Stimulated activated CD4-positive, alpha-beta T cell treated with anti-CD3 and anti-CD28 coated beads, TNF-alpha, amount 100 ng/mL, for 48 hours (primary cell): ENCODE measurements at places on chromosomes 2 and 18.

DNA sequence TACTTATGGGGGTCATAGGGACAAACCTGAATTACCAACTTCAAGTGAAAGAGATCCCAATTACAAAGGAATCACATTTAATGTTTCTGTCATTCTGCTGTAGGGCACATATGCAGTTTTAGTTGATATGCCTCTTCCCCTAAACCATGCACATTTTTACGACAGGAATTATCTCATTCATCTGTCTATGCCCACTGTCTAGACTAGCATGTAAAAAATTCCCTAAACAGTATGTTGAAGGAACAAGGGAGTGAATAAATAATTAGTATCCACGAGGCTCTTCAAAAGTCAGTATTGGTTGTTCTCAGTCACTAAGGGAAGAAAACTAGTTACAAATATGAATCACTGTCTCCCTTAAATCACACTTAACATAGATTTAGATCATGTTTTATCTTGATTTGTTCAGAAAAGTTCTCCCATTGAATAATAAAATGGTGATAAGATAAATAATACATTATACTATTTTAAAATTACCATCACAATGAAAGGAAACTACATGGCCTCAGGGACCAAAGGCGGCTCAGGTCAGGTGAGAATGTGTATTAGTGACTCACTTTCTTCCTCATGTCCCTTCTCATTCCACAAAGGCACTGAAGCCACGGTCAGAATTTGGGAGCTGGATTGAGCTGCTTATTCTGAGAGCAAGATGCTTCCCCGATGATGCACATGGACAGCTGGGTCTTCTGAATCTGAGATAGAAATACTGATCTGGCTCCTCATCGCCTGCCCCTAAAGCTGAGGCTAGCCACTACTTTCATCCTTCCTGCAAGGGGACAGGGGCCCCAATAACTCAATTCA, 29.1 kb downstream of the DYM start:
- DNase-seq: no peak

DNA sequence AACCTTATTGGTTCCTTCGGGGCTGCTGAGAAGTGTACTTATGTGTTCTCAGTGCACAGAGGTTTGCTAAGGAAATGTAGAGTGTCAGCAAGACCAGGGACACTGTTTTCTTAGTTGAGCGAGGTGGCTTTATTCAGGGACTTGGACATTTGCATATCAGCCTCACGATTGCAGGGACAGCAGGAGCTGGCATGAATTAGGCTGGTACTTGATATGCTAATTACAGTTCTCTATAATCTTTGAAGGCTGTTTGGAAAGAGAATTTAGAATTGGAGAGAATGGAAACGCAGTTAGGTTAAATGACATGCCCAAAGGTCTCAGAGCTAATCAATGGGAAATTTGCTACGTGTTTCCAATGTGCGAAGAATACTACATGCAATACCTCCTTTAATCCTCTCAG, 18.7 kb upstream of the MTCL1 start:
- DNase-seq: no peak

DNA sequence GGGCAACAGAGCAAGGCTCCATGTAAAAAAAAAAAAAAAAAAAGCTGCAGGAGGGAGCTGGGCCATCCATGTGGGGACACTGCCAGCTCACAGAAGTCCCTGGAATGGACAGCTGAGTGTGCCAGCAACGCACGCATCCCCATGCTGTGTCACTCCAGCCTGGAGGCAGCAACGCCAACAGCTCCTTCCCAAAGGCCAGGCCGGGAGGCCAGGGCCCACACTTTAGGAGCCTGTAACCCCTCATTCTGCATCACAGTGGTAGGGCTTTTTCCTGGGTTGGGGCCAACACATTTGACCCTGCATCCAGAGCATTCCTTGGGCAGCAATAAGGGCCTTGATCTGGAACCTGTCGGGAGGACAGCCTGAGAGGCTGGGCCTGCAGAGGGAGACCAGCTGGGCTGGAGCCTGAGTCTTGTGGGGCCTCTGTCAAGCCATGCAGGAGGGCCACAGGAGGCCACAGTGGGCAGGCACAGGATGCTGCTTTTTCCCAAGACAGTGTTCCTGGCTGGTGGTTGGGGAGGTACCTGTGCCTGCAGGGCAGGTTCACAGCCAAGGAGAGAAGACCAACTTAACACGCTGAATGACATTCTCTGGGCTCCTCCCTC, 16.8 kb upstream of the KCNK3 start:
- no peak for DNase-seq

DNA sequence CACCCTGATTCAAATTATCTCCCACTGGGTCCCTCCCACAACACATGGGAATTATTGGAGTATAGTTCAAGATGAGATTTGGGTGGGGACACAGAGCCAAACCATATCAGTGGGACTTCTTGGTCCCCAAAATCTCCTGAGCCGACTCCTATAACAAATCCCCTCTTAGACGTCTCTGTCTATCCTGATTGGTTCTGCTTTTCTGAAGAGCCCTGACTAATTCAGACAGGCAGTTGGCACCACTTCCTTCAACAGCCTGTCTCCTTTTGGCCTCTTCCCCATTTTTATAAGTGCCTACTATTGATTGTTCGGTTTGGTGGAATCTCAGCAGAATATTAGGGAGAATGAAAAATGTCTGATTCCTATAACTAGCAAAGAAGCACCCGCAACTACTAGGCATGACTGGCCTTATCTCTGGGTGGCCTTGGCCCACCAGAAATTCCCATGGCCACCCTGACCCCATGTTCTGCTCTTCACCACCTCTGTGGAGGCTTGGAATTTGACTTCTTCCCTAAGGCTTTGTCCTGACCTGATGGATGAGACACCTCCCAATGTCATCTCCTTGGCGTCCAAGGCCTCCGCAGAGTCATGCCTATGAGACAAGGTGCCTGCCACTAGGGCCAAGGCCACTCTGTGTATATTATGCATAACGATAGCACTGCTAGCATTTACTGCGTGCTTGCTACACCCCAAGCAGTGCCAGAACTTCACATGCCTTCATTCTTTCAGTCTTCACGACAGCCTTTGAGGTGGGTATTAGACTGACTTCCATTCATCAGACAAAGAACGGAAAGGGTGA, 218.9 kb upstream of the COPS8 start:
- no peak for DNase-seq

- DNase-seq: no peak
Measured at GRCh38 chr2:191954451-191954850, 107.6 kb upstream of the CAVIN2 start.

GRCh38 chr18:59516356-59517155, 157.5 kb upstream of the LMAN1 start:
- no peak for DNase-seq

DNA sequence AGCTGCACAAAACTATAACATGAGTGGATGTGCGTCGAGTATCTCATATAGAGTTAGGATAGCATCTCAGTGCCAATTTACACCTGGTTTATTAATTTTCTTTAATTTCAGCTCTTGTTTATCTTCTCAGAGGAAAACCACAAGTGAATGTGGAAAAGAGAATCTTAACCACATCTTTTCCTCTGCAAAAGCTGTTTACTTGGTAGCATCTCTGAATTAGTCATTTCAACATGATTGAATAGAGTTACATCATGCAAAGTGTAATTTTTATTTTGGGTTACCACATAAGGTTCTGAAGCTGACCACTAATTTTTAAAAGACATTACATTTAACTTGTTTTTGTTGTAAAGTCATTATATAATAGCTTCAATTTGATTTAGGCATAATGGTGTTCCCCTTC, 83.8 kb upstream of the FAM237A start:
- no peak for DNase-seq
